GM23338 (cell line): ENCODE measurements at places on chromosomes 2 and 18. TPM values are rescaled to one million over a fixed set of nuclear protein-coding genes. Genes with fewer than 3 reads are reported as not detected.

MC2R gene
- not detected in 2 replicates for polyA plus RNA-seq

GPBAR1 gene
- 0.37 and 0.44 TPM in 2 replicates for polyA plus RNA-seq

OR6B3 gene
- not detected in 2 replicates for polyA plus RNA-seq

DNA sequence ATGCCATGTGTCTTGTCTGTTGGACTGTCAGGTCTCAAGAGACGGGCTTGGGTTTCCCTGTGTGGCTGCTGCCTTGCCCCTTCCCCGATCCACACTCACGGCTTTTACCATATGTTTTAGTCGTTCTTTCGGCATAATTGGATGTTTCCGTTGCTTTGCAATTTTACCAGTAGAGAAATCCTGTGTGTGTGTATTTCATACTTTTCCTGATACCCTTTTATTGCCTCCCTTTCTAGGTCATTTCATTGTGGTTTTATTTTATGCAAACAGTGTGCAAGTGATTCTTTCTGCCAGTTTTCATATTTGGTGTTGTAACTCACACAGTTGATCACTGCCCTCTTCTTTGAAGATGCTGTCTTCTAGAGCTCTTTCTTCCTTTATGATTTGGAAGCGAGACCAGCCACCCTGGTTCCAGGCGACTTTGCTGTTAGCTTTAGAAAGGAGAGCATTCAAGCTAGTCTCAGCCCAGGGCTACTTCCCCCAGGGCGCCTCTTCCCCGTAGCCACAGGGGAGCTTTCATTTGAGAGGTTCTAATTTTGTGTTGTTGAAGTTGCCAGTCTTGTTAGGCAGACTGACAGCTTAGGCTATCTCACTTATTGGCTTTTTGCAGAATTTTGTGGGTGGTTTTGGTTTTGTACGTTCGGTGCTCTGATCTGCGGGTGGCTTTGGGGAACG lies 17.0 kb downstream of the SH3BP4 start:
- DNase-seq: no peak

PSTPIP2 gene
- 1.1 and 1.4 TPM in 2 replicates for polyA plus RNA-seq
